Cerebellum (tissue), 4 donors: ENCODE measurements at places on chromosomes 3 and 15.
A peak's percentile ranks its signal among the peaks of the same experiment; 100 is the strongest.

DNA sequence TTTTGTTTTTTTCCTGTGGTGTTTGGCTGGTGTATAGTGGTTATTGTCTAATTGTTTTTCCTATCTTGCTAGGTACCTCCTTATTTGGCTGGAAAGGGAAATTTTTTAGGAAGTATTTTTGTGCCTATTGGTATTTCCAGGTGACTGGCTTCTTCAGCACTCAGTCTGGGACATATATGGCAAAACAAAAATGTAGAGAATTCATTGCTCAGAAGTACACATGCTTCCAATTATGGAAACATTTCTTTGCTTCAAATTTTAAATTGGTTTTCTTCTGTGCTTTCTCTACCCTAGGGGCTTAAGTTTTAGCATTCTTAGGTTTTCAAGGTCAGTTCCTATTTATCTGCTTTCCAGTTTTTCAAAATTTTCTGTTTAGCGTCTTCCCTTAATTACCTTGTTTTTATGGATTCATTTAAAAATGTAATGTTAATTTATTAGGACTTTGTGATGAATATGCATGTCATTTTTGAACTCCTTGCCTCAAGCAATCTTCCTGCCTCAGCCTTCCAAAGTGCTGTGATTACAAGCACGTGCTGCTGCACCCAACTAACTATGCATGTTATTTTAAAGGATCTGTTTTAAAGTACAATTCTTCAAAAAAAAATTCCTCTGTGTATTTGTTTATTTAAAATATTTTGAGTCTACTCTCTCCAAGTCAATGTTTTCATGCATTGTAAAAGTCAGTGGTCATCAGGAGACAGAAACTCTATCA is 231.9 kb upstream of the DPPA4 start:
- DNase-seq: no peak

DNA sequence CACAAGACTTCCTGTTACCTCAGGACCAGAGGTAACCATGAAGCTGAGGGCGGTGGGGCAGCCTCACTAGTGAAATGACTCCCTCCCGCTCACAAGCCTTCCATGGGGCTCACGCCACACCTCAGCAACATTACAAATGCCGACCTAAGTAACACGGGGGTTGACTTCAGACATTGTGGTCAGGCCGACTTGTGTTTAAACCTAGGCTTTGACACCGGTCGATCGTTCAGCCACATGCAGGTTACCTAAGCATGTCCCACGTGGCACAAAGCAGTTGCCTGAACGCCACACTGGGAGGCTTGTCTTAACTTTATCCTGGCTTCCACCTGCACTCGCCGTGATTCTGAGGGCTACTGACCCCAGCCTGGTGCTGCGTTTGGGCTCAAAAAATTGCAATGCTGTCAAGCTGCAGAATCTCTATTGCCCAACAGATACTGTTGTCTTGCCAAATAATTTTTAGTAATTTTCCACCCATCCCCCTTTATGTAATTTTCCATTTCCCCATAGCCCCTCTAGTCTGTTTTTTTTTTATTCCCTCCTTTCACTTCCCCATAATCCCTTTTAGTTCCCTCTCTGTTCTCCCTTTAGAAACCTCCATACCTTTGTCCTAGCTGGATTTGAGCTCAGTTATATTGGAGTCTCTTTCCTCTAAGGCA is 158.6 kb upstream of the RGMA start:
- no peak for DNase-seq

DNA sequence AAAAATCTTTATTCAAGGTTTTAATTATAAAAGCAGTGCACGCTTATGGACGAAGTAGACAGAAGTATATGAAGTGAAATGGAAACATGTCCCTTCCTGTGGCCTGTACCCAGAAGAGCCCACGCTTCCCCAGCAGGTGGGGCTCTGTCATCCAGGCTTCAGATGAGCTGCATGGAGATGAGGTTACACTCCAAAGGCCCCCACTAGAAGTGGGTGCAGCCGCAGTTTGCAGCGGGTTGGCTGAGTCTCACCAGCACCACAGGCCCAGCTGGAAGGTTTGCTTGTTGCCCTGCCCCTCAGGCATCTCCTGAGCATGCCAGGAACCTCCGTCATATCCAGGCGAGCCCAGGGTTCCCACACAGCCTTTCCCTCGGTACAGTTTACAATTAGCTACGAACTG is 33.1 kb downstream of the PRR20G start:
- DNase-seq: no peak

DNA sequence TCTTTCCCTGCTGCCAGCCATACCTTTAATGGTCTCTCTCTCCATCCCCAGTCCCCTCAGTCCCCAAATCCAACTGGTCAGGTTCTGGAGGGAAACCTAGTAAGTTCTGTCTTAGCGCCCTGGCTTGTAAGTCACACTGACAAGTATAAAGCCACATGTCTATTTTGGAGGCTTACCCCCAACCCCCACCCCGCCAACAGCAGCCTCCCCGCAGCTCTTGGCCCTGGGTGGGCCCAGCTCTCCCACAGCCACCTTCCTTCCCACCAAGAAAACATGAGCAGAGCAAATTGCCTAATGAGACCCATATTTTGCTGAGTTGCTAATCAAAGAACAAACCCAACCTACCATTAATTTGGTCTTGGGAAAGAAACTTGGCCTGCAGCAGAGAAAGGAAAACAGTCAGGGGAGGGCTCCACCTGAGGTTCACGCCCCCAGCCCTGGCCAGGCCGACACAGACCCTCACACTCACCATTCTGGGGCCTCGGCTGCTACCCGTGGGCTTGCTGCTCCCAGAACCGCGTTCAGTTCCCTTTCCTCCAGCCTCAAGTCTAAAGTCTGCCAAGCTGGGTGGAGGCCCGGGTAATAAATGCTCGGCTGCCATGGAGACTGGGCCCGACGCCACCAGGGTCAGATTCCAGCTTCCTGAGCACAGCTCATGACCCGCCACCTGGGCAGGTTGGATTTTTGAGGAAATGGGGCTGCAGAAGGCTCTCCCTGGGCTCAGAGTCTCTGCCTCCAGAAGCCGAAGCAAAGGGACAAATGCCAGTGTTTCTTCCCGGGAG is at the start of gene CALML4:
Gene CALML4 (minus strand): TSS at position 557 of the 782 bp plus-strand sequence. CDS start 85 bp downstream, at position 472.
- peak; percentile 75 for DNase-seq
